ENCODE measurements at places on chromosomes 16 and 17. TPM values are rescaled to one million over a fixed set of nuclear protein-coding genes. Genes with fewer than 3 reads are reported as not detected.

GP1BA gene
- not detected for total RNA-seq

OR1A2 gene
- total RNA-seq, result not detected

HSD11B2 gene
- not detected for total RNA-seq

CLEC3A gene
- not detected for total RNA-seq

MIEF2 gene
- total RNA-seq, result 10.0 TPM

NEUROD2 gene
- total RNA-seq, result not detected

RNF227 gene
- total RNA-seq, result 3.9 TPM

SCIMP gene
- total RNA-seq, result not detected

Measured in activated CD8-positive, alpha-beta memory T cell treated with anti-CD3 and anti-CD28 coated beads, Interleukin-2, amount 10 ng/mL, durations not matched to agents 7 days and 5 days (primary cell).